ENCODE measurements at places on chromosomes 2 and 18.

DNA sequence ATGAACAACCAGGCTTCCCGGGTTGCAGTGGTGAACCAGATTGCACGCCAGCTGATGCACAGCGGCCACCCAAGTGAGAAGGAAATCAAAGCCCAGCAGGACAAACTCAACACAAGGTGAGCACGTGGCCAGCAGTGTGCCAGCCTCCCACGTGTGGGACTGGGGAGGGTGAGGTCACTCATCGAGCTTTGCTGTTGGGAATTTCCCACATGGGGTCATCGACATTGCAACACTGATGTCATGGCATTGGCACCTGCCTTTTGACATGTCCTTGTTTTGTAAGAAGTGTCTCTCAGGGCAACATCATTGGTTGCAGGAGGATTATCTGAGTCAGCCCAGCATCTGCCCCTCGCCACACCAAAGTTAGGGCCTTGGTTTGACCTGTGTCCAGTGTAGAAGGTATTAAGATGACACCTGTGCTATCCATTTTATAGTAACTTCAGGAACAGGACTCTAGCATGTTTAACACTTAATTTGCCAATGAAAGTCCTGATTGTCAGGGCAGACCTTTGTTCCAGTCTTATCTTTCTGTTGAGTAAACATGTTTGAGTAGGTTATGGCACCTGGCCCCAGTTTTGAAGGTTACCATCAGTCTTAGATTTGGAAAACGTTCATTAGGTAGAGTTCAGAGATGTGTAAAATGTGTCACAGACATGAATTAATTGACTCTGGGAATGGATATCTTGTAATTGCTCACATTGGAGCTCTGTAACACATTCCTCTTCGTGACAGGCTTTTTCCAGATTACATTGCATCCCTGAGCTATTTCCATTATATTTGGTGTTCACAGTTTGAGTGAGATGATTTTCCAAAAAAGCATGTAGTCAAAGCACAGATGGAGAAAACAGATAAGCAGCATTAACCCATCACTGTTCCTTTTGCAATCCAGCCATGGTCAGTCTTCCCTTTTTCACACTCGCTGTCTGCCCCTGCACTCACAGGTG is 93.3 kb upstream of the EML6 start:
- DNase-seq, result no peak

- no peak for DNase-seq
Measured at GRCh38 chr2:149872638-149873150, 285.1 kb upstream of the MMADHC start.

DNA sequence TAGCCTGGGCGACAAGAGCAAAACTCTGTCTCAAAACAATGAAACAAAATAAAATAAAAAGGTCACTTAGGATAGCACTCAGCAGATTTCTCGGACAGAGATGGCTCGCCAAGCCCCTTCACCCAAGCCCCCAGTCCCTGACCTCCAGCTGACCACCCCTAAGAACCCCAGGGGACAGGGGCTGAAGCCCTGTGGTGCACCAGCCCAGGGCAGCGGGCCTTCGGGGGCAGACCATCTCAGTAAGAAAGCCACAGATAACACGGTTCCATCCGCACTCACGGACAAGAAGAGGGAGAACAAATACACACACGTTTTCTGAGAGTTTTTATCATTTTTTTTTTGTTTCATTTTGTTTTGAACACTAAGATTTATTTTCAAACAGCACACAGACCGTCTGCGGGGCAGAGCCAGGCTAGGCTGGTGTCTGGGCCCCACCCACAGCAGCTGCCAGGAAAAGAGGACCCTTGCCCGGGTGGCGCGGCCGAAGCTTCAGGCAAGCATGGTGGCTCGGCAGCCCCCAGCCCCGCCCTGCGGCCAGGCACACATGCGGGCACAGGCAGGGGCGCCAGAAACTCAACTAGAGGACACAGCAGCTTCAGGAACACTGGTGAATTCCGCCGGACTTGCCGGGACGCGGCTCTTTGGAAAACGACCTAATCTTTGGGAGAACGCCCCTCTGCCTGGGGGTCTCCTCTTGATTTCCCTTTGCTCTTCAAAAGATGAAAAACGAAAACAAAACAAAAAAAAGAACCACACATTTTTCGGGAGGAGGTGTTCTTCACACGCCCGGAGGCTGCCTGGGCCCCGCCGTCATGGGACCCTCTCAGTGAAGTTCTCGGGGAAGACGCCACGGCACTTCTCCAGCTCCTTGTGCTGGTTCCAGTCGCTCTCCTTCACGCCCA is 59.0 kb downstream of the BIN1 start:
- no peak for DNase-seq

- no peak for DNase-seq
Measured at GRCh38 chr2:220046507-220046906, 419.1 kb downstream of the SLC4A3 start.

GRCh38 chr2:71700041-71700657 is 246.8 kb downstream of the DYSF start:
- no peak for DNase-seq

DNA sequence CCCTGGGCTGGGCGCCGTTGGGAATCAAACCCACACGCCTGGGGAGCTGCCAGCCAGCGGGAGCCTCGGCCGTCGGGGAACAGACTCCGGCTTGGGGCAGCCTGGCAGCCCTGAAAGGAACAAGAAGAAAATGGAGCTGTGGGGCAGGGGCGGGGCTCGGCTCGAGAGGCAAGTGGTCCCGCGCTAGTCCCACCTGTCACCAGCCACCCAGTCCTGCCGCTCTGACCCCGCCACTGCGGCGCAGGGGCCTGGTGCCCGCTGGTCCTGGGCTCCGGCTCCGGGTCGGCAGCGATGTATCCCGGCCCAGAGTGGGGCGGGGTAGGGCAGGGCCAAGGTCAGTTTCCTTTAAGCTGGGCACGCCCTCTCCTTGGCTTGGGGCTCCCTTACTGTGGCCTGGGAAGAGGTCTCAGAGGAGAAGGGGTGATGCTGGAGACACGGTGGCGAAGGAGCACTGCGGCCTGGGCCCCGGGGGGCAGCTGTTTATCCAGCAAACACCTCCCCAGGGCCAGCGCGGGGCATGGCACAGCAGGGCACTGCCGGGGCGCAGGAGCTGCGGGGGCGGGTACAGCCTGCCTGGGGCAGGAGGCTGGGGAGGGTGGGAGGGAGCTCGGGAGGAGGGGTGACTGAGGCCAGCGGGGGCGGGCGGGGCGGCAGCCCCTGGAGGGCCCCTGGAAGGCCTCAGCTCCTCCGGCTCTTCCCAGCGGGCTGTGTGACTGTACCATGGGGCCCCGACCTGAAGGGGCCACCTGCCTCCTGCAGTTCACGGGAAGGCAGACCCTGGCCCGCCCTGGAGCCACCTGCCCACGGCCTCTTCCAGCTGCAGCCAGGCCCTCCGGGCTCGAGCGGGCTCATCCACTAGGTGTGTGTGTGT is 15.6 kb downstream of the ODC1 start:
- DNase-seq, result no peak

DNA sequence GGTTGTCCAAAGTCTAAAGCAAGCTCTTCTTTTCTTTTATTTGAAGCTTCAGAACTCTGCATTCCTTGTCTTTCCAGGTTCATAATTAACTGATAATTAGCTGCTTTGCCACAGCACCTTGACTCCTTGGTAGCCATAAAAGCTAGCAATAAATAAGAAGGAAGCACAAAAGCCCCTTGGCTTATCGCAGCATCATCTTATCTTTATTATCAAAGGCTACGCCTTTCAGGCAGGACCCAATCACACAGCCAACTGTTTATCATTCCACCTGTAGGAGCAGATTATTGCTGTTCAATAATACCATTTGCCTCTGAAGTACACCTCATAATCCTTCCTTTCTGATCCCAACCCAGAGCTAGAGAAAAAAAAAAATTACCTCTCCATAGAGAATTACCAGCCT is 489.2 kb downstream of the SATB2 start:
- no peak for DNase-seq

DNA sequence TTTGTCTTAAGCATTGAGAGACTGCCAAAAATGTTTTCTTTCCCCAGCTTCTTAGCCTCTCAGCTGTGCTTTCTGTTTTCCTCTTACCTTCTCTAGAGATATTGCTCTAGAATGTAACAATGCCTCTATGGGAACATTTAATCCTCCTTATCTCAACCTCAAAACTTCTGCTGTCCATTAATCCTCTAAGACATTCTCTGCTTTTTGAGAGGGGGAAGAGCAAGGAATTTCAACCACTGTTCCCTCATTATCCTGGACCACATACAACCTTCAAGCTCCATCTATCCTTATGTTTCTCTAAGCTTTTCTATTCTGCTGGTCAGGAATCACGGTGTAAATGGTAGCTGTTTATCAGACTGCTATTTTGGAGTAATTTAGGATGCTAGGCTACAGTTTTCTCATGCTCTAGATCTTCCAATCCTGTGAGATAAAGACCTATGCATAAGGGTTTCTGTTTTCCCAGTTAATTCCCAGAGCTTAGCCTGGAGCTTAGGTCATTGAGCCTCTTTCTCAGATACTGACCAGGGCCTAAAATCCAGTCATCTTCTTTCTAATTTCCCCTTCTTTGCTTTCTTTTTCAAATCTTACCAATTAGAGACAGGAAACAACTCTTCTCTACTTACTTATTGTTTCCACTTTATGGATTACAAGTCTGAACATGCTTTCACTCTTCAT is 282.0 kb downstream of the CALCRL start:
- no peak for DNase-seq

GRCh38 chr2:197356136-197356535 is 45.6 kb upstream of the ANKRD44 start:
- no peak for DNase-seq

- DNase-seq, result no peak
Measured at GRCh38 chr2:54634564-54635511, 88.6 kb upstream of the EML6 start.

- no peak for DNase-seq
Measured at GRCh38 chr2:168642873-168643272, 159.6 kb upstream of the NOSTRIN start.

DNA sequence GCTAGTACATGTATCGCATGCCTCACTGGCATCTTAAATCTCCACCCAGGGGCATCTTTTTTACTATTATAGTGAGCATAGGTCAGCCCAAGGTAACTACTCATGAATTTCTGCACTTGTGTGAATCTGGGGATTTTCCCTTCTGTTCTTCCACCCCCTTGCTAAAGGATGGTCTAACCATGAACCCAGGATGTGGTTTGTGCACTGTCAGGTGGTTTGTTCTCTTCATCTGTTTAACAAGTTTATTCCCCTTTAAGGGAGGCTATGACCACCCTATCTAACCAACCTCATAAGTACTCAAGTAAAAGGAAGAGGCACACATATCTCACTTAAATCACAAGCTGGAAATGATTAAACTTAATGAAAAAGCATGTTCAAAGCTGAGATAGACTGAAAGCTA is 243.0 kb downstream of the RPRM start:
- no peak for DNase-seq

GRCh38 chr2:238345297-238345968 is 25.1 kb downstream of the TRAF3IP1 start:
- DNase-seq, result no peak

- DNase-seq, result no peak
Measured at GRCh38 chr18:32297579-32298170, 107.8 kb downstream of the MEP1B start.

DNA sequence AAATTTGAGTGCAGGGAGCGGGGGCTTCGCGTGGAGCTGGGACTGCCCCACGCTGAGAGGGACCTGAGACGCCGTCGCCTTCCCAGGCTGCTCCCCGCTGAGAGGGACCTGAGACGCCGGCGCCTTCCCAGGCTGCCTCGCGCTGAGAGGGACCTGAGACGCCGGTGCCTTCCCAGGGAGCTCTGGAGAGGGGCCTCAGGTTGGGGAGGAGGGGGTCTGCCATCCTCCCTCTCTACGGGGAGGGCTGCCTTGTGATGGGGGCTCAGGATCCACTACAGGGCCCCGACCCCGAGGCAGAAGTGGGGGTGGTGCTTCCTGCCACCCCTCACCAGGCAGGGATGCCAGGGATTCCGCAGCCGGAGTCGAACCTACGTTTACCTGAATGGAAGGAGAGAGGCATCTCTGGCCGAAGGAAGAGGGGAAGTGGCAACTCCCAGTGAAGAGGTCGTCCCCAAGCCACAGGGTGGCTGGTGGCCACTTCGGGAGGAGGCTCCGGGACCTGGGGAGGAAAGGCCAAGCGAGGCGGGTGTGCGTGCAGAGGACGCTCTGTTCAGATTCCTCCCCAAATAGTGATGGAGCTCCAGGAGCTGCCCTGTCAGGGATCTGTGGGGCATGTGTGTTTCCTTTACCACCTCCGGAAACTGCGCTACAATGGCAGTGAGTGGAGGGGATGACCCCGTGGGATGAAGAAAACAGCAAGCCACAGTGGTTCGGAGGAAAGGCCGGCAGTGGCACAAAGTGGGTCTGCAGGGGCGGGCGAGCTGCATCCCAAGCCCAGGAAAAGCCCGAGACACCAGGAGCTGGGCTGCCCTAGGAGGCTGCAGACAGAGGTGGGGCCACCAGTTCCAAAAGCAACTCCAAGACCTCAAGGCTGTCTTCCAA is 108.2 kb upstream of the CTDP1 start:
- no peak for DNase-seq

- DNase-seq, result no peak
Measured at GRCh38 chr2:84247532-84247931, 211.5 kb downstream of the SUCLG1 start.

GRCh38 chr2:189179570-189179950 is at the start of gene COL5A2:
COL5A2 (minus strand) TSS chr2:189179761; CDS start chr2:189179604, 157 bp downstream.
- no peak for DNase-seq

DNA sequence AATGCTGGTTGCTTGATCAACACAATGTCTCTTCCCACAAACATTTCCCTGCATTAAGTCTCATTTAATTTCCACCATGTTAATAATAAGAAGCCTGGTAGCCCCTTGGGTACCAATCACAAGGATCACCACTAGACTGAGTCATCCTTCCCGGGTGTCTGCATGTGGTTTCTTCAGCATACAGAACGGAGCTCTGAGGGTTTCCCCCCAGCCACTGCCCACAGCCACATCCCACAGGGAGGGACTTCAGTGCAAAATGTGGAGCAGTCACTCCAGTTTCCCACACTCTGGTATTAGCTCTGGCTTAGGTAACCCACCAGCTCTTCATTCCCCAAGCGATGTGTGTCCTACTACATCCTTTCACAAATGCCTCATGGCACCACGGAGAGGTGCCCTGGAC is 42.7 kb upstream of the POLE4 start:
- no peak for DNase-seq

DNA sequence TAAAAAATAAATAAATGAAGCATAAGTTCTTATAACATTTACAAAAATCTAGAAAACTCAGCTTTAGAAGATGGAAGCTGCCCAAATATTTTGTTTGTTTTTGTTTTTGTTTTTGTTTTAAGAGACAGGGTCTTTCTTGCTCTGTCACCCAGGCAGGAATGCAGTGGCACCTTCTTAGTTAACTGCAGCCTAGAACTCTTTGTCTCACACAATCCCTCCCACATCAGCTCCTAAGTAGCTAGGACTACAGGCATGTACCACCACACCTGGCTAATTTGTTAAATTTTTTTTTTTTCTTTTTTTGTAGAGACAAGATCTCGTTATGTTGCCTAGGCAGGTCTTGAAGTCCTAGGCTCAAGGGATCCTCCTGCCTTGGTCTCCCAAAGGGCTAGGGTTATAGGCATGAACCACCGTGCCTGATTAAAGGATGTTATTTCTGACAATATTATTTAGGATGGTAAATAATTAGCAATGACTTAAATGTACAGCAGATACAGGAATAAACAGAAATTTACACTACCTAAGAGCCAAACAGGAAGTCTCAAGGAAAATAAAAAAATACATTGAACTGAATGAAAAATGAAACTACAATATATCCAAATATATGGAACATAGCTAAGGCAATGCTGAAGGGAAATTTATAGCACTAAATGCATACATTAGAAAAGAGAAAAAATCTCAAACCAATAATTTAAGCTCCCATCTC is 17.2 kb downstream of the SESTD1 start:
- no peak for DNase-seq

GRCh38 chr2:5666798-5667197 is 25.4 kb upstream of the SOX11 start:
- no peak for DNase-seq

Data from stimulated activated CD4-positive, alpha-beta T cell treated with anti-CD3 and anti-CD28 coated beads, Interleukin-1b, Interleukin-23, amount 100 ng/mL, for 4 hours (primary cell).